Left colon (tissue), 2 donors: ENCODE measurements at places on chromosomes 7 and 10.
A peak's percentile ranks its signal among the peaks of the same experiment; 100 is the strongest.

DNA sequence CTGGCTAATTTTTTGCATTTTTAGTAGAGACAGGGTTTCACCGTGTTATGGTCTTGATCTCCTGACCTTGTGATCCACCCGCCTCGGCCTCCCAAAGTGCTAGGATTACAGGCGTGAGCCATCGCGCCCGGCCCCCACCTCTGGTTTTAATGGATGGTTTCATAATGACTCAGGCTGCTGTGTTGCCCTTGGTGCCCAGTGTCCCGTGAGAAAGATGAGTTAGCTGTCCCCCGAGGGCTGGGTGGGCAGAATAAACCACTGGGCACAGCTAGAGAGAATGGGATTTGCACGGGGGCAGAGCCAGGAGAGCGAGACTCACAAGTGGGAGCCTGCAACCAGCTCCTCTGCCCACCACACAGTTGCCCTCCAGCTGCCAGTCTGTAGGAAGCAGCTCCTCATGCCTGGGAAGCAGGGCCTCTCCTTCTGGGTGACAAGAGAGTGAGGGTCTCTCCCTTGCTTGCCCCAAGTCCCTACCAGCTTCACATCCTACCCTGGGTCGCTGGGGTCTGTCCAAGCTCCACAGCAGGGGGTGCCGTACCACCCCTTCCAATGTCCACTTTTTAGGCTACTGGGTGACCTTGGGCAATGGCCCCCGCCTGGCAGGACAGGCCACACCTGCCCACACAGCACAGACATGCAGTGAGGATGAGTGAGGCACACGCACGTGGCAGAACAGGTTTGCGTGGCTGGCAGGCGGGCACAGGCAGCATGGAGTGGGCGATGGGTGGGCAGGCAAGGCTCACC is 16.1 kb upstream of the NDST2 start:
- DNase-seq: no peak

DNA sequence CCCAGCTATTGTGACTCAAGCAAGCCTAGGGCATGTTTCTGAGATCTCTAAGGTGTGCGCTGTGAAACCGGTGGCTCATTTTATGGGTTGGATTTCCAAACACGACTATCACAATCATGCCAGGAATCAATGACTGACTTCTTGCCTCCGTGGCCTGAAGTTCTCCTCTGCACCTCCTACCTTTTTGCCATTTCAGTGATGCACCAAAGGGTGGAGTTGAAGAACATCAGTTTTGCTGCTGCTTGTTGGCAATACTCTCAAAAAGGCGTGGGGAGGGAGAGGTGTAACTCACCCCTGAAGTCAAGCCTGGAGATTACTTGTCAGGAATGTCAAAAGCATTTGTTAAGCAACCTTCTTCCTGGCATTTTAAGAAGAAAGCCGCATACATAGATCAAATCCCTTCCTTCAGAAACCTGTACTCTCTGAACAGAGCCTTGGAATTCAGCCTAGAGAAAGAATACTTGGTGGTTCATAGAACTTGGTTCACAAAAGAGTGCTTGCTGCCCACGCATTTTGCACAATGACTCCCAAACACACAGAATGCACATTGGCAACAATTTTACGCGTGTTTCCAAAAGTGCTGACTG is 41.0 kb downstream of the KIAA1217 start:
- no peak for DNase-seq

GRCh38 chr7:36261019-36261754 is 108.1 kb downstream of the EEPD1 start:
- no peak for DNase-seq

GRCh38 chr10:75305675-75306074 is 69.9 kb upstream of the COMTD1 start:
- DNase-seq: no peak

DNA sequence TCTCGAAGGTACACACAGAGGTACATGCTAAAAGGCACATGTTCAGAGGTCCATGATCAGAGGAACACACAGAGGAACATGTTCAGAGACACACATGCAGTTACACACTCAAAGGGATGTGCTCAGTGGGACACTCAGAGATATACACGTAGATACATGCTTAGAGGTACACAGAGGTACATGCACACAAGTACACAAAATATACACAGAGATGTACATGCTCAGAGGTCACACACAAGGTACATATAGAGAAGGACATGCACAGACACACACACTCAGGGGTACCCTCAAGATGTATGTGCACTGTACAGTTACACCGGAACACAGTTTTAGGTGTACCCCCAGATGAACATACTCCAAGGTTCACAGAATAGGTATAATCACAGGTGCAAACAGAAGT is 18.8 kb downstream of the NPC1L1 start:
- no peak for DNase-seq

- no peak for DNase-seq
Observed at GRCh38 chr10:53007527-53007842, 234.9 kb upstream of the MBL2 start.

- DNase-seq: peak; percentile 82
Observed at GRCh38 chr10:110416776-110417711, 80.7 kb upstream of the DUSP5 start.

- DNase-seq: peak; percentile 42
Observed at GRCh38 chr7:99312316-99313203, 13.1 kb upstream of the ARPC1A start.

GRCh38 chr7:43766564-43766963 is 8.1 kb downstream of the BLVRA start:
- no peak for DNase-seq
